SJSA1 (cell line): ENCODE measurements at places on chromosomes 13 and 19. TPM values are rescaled to one million over a fixed set of nuclear protein-coding genes. Genes with fewer than 3 reads are reported as not detected.

ZBTB32 gene
- not detected in 2 replicates for total RNA-seq

KCNJ14 gene
- total RNA-seq, result 0.53 and 0.55 TPM in 2 replicates

ONECUT3 gene
- not detected in 2 replicates for total RNA-seq

BEST2 gene
- total RNA-seq, result 0.13 TPM in 1 of 2 replicates, not detected in the other

MAB21L1 gene
- total RNA-seq, result 2.6 and 3.7 TPM in 2 replicates

GRCh38 chr19:10433131-10433536 lies 12.8 kb downstream of the PDE4A start:
- H3K4me1 ChIP-seq, result peaks cover 44% of the 10 kb centered on the region
- DNase-seq, result no peak
- peaks cover 60% of the 10 kb centered on the region for H3K36me3 ChIP-seq
- H3K27ac ChIP-seq, result no peak overlapping the region
- H3K27me3 ChIP-seq, result no peaks in the 10 kb centered on the region

DNA sequence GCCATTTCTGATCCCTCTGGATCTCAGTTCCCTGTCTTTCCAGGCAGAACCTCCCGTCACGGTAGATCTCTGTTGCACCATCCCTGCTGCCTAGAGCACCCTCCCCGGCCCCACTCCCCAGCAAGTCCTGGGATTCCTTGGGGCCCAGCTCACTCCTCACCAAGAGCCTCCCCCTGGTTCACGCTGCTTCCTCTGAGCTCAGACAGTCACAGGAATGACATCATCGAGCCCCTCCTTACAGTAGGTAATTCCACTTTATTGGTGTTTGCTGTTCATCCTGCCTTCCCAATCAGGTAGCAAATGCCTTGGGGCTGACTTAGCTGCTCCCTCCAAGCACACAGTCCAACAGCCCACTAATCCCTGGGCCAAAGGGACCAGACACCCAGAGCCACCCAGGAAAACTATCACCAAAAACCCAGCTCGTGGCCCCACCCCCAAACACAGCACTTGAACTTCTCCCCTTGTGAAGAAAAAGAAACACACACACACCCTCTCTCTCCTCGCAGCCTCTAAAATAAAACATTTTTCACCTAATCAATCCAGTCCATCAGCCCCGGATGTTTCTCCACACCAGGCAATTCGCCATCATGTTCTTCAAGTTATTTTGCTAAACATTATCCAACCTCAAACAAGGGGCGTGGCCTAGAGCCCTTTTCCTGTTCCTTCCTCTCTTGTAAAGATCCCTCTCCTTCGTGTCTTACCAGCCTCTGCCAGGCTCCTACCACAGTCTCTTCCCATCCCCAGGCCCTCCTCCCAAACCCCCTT lies 2.5 kb downstream of the NAPA start:
- H3K4me1 ChIP-seq, result peaks cover 11% of the 10 kb centered on the region
- H3K36me3 ChIP-seq, result peaks cover 7% of the 10 kb centered on the region; the same call in 1 of the 2 replicates
- H3K27me3 ChIP-seq, result no peaks in the 10 kb centered on the region

- no peak overlapping the region for H3K4me3 ChIP-seq
- peaks cover 14% of the 10 kb centered on the region for H3K4me1 ChIP-seq
- no peaks in the 10 kb centered on the region for H3K27me3 ChIP-seq
- no peak overlapping the region for H3K27ac ChIP-seq
- H3K36me3 ChIP-seq, result no peaks in the 10 kb centered on the region; the same call in 1 of the 2 replicates
These were observed 32.6 kb downstream of the UBL3 start for GRCh38 chr13:29817604-29818378.

GRCh38 chr19:50022823-50023222 lies 2.3 kb downstream of the VRK3 start:
- peaks cover 26% of the 10 kb centered on the region for H3K36me3 ChIP-seq
- no peak for DNase-seq
- H3K27ac ChIP-seq, result no peak overlapping the region
- H3K27me3 ChIP-seq, result no peaks in the 10 kb centered on the region
- H3K4me3 ChIP-seq, result no peak overlapping the region
- peaks cover 16% of the 10 kb centered on the region for H3K4me1 ChIP-seq

GRCh38 chr13:60311527-60311926 lies 85.5 kb upstream of the TDRD3 start:
- no peak overlapping the region for H3K4me3 ChIP-seq
- no peaks in the 10 kb centered on the region for H3K27me3 ChIP-seq
- no peak overlapping the region for H3K27ac ChIP-seq
- H3K36me3 ChIP-seq, result no peaks in the 10 kb centered on the region

DNA sequence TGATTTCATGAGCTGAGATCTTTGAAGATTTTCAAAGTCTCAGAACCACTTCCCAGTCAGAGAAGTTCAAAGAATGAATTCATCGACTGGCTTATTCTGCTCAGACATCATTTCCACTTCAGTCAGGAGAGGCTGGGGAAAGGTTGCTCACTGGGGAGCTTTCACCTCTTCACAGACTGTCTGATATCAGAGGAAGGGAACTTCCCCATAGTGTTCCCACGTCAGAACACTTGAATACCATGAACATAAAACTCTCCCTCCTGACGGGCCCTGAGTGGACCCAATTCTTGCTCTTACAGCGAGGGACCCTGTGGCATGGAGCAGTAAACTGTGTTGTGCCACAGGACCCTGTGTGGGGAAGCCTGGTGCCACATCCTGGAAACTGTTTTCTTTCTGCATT lies 492.6 kb downstream of the COG6 start:
- no peak for DNase-seq
- H3K27me3 ChIP-seq, result no peaks in the 10 kb centered on the region
- H3K4me1 ChIP-seq, result peaks cover 17% of the 10 kb centered on the region
- no peak overlapping the region for H3K4me3 ChIP-seq

- 0 out of 2 replicates have a peak, but pooled peaks cover 3% of the 10 kb centered on the region for H3K4me1 ChIP-seq
- H3K36me3 ChIP-seq, result no peaks in the 10 kb centered on the region
- no peak overlapping the region for H3K27ac ChIP-seq
- H3K4me3 ChIP-seq, result no peak overlapping the region
- DNase-seq, result no peak
These were observed 2738.9 kb upstream of the PCDH20 start for GRCh38 chr13:64154514-64154913.

DNA sequence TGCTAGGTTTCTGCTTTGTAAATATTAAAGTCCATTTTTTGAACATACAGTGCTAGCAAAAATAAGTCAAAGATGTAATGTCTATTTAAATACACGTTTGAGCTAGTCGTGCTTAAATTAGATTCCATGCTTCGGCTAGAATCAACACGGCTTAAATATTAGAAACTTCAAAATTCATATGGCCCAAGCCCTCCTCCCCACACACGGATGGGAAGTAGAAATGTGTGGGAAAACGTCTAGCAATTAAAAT lies 816 bp upstream of the KLF5 start:
- H3K36me3 ChIP-seq, result peaks cover 9% of the 10 kb centered on the region
- DNase-seq, result no peak
- 0 out of 2 replicates have a peak, but pooled peaks cover 4% of the 10 kb centered on the region for H3K27me3 ChIP-seq
- H3K27ac ChIP-seq, result 0 out of 2 replicates have a peak overlapping the region, but pooled peaks have one; percentile 20
- peak overlapping the region; percentile 90; the same call in 1 of the 2 replicates for H3K4me3 ChIP-seq
